ENCODE measurements at places on chromosomes 3 and 15.
A peak's percentile ranks its signal among the peaks of the same experiment; 100 is the strongest.

- H3K27ac ChIP-seq = no peak overlapping the region
- H3K4me1 ChIP-seq = no peaks in the 10 kb centered on the region
- no peak for DNase-seq
- H3K36me3 ChIP-seq = no peaks in the 10 kb centered on the region
- no peaks in the 10 kb centered on the region for H3K27me3 ChIP-seq
- no peak overlapping the region for H3K4me3 ChIP-seq
Observed at GRCh38 chr3:175077216-175077615, 218.1 kb downstream of the NAALADL2 start.

DNA sequence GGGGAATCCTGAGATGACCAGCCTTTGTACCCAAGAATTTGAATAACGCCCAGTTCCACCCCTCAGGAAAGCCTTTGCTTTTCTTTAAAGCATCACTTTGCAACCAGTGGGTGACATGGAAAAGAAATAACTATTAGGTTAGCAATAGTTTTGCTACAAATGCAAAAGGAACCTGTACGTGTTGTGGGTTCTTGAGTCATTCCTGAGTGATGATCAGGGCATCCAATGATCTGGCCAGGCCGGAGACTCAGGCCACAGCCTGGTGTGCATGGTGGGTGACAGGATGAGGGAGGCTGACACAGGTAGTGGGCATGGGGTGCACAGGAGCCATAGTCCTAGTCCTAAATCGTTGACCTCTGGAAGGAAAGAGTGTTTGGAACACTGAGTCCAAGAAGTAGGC, 321.4 kb upstream of the IL12A start:
- no peak overlapping the region for H3K27ac ChIP-seq
- no peaks in the 10 kb centered on the region for H3K36me3 ChIP-seq
- no peaks in the 10 kb centered on the region for H3K27me3 ChIP-seq
- DNase-seq = no peak

DNA sequence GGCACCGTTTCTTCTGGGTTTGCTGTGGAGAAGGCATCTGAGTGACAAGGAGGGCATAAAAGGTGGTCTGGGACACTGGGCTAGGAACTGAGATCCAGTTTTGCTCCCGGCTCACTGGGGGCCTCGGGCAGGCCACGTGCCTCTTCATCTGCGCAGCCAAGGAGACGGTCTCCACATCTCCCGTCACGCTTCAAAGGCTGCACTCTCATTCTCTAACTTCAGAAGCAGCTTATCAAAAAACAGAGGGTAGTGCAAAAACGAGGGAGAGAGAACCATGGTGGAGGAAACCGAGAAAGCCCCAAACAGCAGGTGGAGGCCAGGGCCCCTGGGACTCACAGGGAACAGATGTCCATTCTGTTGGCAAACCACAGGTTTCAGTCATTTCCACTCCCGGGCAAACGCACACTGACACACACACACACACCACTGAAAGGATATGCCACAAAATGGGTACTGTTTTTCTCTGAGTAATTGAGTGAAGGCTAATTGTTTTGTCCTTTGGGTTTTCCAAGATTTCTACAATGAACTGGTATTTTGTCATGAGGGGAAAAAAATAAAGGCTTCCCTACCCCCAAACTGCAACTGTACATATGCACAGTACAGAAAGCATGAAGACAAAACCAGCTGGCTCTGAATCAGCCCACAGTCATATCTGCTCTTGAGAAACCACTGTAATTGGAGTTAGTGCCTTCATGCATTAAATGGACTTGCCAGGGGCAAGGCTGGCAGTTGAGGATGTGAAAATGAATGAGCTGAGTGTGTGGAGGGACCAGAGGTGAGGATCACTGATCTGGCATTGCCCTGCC, 71.9 kb downstream of the MGLL start:
- no peak overlapping the region for H3K27ac ChIP-seq
- no peaks in the 10 kb centered on the region for H3K36me3 ChIP-seq
- H3K4me1 ChIP-seq = no peaks in the 10 kb centered on the region
- no peak for DNase-seq

GRCh38 chr3:81726735-81727134, 34.7 kb downstream of the GBE1 start:
- no peaks in the 10 kb centered on the region for H3K27me3 ChIP-seq
- H3K27ac ChIP-seq = no peak overlapping the region
- no peak overlapping the region for H3K4me3 ChIP-seq

DNA sequence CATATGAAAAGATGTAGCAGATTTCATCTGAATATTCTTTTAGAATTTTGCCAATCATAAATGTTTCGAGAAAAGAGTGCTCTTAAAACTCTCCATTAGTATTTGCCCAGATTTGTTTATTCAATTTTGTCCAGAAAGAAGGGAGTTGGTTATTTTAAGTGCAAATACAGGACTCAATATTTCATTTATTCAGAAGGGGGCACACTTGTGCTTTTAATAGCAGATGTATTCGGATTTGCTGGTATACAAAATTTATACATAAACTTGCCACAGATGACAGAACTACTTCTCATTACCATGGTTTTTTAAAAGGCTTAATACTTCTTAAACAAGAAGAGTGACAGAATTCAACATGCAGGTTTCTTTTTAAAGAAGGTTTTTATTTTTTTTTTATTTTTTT, 69.8 kb upstream of the GRM7 start:
- H3K27ac ChIP-seq = no peak overlapping the region
- H3K27me3 ChIP-seq = no peaks in the 10 kb centered on the region
- no peaks in the 10 kb centered on the region for H3K4me1 ChIP-seq
- peak; percentile 5 for DNase-seq
- no peak overlapping the region for H3K4me3 ChIP-seq

DNA sequence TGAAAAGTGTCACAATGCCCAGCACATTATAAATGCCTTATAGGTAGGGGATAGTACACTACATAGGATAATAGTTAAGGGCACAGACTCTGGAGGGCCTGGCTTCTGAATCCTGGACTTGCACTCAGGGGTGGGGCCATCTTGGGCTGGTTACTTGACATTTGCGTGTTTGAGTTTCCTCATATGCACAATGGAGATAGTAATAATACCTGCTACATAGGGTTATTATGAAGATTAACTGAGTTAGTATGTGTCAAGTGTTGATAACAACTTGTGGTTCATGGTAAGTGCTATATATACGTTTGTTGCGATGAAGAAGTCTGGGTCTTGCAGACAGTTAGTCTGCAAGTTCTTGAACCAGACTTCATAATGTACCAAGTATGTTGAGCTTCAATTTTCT, 37.0 kb downstream of the MITF start:
- DNase-seq = no peak
- no peaks in the 10 kb centered on the region for H3K36me3 ChIP-seq
- no peaks in the 10 kb centered on the region for H3K4me1 ChIP-seq
- H3K27me3 ChIP-seq = no peaks in the 10 kb centered on the region
- no peak overlapping the region for H3K4me3 ChIP-seq

DNA sequence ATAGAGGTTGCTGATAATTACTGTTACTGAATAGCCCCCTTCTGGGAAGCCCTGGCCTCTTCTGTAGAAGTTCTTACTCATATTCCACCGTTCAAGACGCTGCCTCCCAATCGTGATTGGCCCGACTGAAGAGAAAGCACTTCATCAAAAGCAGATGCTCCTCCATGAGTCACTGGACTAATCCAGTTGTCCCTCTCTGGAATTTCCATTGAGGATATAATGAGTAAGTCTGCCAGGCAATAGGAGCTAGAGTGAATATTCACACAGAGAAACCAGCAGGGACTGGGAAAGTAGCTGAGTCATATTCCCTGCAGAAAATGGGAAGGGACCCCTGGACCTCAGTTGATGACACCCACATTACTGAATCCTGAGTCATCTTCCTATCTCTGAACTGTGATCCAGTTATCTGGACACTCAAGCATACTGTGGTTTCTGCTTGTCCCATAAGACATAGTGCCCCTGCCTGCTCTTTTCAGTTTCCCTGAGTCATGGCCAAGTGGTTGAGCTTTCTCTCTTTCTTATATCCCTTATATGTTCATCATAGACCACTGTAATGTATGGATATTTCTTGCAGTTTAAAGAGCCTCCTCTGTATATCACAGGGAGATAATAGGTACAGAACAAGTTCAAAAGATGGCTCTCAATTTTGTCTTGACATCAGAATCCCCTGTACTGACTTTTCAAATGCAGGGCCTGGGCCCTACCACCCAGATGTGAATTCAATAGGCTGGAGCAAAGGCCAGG, 151.2 kb upstream of the CDIN1 start:
- H3K27ac ChIP-seq = no peak overlapping the region
- no peaks in the 10 kb centered on the region for H3K27me3 ChIP-seq
- H3K4me3 ChIP-seq = no peak overlapping the region
- no peaks in the 10 kb centered on the region for H3K36me3 ChIP-seq

DNA sequence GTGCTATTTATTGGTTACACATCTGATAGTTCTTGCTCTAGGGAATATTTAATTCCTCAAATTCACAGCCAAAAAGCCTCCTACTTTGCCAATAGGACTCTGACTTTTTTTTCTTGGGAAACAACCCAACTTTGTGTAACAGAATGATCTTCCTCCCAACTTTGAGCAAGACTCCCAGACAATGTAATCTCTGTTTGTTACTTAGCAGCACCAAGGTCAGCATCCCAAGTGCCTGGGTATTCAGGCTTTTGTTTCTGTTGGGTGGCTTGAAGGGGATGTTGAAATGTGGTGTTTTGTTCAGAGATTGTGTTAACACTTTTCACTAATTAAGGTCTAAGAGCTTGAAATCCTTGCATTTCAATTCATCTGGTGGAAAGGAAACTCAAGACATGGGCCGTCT, 115.8 kb downstream of the ADAMTS9 start:
- H3K27me3 ChIP-seq = no peaks in the 10 kb centered on the region
- H3K27ac ChIP-seq = no peak overlapping the region
- H3K4me1 ChIP-seq = no peaks in the 10 kb centered on the region
- H3K36me3 ChIP-seq = no peaks in the 10 kb centered on the region

- no peak overlapping the region for H3K4me3 ChIP-seq
- H3K27ac ChIP-seq = no peak overlapping the region
- H3K36me3 ChIP-seq = no peaks in the 10 kb centered on the region
- H3K27me3 ChIP-seq = no peaks in the 10 kb centered on the region
Observed at GRCh38 chr3:15271785-15272381, 60.5 kb downstream of the SH3BP5 start.

GRCh38 chr15:75042730-75043508, 19.5 kb downstream of the PPCDC start:
- H3K27me3 ChIP-seq = no peaks in the 10 kb centered on the region
- H3K36me3 ChIP-seq = no peaks in the 10 kb centered on the region
- H3K27ac ChIP-seq = peak overlapping the region; percentile 42
- H3K4me1 ChIP-seq = peaks cover 12% of the 10 kb centered on the region
- no peak for DNase-seq

- H3K27me3 ChIP-seq = no peaks in the 10 kb centered on the region
- H3K27ac ChIP-seq = no peak overlapping the region
- H3K4me1 ChIP-seq = peaks cover 5% of the 10 kb centered on the region
Observed at GRCh38 chr3:138867996-138868395, 33.3 kb upstream of the PIK3CB start.

DNA sequence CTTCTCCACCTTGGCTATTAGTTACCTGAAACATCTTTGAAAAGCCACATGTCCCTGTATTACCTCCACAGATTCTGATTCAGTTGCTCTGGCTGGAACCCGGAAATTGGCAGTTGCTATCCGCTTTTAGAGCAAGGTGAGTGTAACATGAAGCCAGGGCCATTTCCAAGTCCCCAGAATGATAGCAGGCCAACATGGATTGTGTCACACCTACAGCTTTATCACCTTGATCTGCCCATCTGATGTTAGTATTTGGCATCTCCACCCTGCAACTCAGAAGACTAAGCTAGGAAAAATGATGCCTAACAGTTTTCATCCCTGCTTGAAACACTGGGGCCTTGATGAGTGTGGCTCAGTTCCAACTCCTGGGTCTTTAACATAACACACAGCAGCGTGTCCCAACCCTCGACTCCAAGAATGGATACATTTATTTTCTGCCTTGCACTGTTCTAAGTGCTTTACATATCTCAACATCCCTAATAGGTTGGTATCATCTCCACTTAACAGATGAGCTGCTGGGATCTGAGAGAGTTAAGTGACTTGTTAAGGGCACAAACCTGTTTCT, 21.3 kb upstream of the NUDT16 start:
- DNase-seq = no peak
- no peaks in the 10 kb centered on the region for H3K4me1 ChIP-seq
- H3K27ac ChIP-seq = no peak overlapping the region
- no peaks in the 10 kb centered on the region for H3K36me3 ChIP-seq
- no peaks in the 10 kb centered on the region for H3K27me3 ChIP-seq

DNA sequence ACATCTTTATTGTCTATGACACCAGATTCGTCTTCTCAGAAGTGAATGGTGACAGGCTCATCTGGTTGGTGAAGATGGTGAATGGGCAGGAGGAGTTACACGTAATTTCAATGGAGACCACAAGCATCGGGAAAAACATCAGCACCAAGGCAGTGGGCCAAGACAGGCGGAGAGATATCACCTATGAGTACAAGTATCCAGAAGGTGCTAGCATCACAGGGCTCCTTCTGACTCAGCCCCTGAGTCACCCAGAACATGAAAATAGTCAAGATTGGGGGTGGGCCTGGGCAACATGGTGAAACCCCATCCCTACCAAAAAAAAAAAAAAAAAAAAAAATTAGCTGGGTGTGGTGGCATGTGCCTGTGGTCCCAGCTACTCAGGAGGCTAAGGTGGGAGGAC, 32.6 kb downstream of the TGM4 start:
- H3K4me1 ChIP-seq = no peaks in the 10 kb centered on the region
- no peaks in the 10 kb centered on the region for H3K27me3 ChIP-seq
- no peak overlapping the region for H3K4me3 ChIP-seq

DNA sequence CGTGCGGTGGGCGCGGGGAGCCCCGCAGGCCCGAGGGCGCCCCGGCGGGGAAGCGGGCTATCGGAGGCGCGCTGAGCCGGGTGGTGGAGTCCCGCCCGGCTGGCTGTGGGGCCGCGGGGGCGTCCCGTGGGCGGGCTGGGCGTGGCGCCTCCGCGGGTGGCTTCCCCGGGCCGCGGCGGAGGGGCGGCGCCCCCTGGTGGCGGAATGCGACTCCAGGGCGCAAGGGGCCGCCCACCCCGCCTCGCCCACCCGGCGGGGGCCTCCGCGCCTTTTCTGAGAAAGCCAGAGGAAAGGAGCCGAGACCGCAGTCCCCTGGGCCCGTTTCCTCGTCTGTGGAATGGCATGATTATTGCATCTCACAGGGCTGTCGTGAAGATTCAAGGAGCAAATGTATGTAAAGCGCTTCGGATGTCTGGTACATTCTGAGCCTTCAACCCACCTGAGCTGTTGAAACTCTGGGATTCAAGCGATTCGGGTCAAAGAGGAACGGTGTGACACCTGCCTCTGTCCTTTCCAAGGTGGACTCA, 31.9 kb upstream of the RAB6B start:
- H3K4me1 ChIP-seq = peaks cover 11% of the 10 kb centered on the region
- DNase-seq = peak; percentile 69
- peak overlapping the region; percentile 57 for H3K4me3 ChIP-seq
- H3K27ac ChIP-seq = no peak overlapping the region

DNA sequence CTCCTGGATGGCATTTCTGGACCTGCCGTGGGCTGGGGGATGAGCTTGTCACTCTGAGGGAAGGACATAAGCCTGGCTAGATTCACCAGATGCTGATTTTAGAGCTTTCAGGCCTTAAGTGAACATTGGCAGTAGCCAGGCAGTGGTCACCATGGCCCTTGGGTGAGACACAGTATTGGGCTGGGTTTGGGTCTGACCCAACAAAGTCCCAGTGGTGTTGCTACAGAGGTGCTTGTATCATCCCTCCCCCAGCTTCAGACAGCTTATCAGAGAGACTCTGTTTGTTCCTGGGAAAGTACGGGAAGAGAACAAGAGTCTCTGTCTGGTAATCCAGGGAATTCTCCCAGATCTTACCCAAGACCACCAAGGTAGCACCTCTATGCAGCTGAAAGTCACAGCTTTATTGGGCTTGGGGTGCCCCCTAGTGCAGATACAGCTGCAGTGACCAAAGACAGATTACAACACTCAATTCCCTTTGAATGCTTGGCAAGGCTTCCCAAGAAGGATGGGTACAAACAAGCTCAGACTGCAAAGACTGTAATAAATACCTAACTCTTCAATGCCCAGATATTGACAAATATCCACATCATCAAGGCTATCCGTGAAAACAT, 9.8 kb upstream of the RUVBL1 start:
- H3K27ac ChIP-seq = no peak overlapping the region
- peak; percentile 69 for DNase-seq
- peaks cover 20% of the 10 kb centered on the region for H3K27me3 ChIP-seq
- no peaks in the 10 kb centered on the region for H3K4me1 ChIP-seq

Measured in A673 (cell line).